Activated CD4-positive, alpha-beta T cell treated with anti-CD3 and anti-CD28 coated beads, Interleukin-2, amount 50 U/mL, for 16 hours (primary cell): ENCODE measurements at places on chromosomes 3 and 15.

- no peak for DNase-seq
These were observed 112.2 kb upstream of the FLNB start for GRCh38 chr3:57896031-57896430.

DNA sequence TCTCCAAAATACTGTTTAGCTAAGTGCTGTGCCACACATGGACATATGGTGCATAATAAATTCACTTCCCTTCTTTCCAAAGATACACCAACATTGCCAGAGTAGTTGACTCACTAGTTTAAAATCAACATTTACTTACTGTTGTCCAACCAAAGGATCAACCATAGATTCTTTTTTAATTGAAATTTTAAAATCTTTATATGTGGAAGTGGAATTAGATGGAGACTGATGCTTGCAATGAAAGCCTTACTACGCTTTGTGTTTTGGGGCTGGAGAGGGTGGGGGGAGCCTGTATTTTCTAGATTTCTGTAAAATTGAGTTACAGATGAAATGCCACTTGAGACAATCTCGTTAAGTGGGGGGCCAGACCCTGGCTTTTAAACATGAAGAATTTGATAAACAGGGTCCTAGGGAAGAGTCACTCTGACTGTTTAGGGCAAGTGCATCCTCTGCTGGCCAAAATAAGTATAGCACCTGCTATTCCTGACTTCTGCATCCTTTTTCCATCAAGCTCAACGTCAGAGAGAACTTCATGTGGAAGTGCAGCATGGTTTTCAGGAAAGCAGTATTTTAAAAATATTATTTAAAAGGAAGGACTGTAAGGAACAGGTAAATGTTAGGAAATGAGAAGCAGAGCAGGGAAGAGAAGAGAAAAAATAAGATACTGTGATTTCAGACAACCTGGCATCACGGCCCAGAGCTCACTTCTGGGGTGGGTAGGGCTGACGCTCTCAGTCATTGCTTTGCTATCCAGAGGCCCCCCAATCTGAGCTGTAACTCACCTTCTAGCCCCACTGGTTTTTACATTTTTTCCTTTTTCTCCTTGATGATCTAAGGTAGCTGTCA, 76.7 kb downstream of the BOC start:
- peak; percentile 47 for DNase-seq

- no peak for DNase-seq
These were observed 28.2 kb downstream of the B3GNT5 start for GRCh38 chr3:183281126-183281797.

DNA sequence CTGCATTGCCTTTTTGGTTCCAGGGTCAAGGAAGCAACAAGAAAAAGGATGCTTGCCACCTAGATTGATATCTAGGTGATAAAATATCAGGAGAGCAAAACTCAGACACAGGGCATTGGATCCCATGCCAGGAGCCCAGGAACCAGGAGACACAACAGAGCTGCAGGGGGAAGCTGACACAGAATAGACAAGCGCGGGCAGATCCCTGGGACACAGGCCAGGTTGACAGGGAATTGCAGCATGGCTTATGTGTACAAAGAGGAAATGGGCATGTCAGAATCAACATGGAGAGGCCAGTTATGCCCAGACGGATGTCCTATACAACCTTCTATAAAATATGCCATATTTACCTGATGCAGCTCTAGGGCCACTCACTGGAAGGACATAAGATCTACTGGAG, 84.2 kb downstream of the SEMA6D start:
- DNase-seq: no peak

DNA sequence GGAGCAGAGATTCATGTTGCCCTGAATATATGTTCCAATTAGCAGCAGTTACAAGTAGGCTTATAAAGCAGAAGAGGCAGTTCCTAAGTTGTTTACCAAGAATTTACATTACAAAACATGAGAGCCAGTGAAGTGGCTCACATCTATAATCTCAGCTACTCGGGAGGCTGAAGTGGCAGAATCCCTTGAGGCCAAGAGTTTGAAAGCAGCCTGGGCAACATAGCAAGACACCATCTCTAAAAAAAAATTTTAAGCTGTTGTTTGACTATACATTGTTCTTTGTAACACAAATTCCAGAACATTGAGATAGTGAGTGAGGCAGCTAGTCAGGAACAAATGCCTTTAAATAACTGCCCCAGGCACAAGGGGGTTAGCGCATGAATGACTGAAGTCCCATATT, 10.3 kb upstream of the ZMAT3 start:
- DNase-seq: no peak

DNA sequence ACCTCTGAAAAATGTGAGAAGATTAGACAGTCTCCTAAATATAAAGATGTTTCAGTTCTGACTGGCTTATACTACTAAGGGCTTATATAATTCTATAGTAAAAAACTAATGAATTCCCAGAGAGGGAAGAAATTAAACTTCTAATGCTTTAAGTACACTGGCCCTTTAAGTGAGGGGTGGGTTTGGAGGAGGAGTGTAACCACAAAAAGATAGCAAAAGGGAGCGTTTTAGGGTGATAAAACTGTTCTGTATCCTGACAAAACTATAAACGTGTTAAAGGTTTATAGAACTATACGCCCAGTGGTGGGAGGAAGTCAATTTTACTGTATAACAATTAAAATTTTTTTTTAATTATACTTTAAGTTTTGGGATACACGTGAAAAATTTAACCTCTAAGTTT, 45.8 kb downstream of the CEP152 start:
- DNase-seq: no peak

GRCh38 chr3:81951106-81951505, 189.7 kb upstream of the GBE1 start:
- DNase-seq: no peak

DNA sequence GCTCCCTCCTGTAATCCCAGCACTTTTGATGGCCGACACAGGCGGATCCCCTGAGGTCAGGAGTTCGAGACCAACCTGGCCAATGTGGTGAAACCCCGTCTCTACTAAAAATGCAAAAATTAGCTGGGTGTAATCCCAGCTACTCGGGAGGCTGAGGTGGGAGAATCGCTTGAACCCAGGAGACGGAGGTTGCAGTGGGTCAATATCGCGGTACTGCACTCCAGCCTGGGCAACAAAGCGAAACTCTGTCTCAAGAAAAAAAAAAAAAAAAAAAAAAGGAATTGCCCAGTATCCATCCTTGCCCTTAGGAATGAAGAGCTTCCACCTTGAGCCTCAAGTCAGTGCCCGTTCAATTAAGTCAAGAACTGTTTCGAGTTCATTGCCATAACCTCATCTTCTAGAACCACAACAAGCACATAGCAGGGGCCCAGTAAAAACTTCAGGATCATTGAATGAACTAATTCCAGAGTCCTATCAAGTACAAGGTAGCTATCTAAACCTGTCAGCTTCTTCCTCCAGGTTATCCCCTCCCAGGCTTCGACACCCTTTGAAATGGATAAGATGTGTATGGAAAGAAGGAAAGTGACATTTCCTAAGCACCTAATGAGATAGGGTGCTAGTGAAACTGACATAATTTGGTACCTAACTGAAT, 826 bp downstream of the DBR1 start:
- DNase-seq: no peak

- no peak for DNase-seq
These were observed 30.5 kb upstream of the DCP1A start for GRCh38 chr3:53377794-53378193.

- no peak for DNase-seq
These were observed 7.2 kb upstream of the ABHD10 start for GRCh38 chr3:111971533-111972130.

GRCh38 chr3:48403533-48404439, 26.1 kb downstream of the PLXNB1 start:
- DNase-seq: no peak
